CD4-positive, alpha-beta T cell (primary cell): ENCODE measurements at places on chromosomes 12 and 14.

DNA sequence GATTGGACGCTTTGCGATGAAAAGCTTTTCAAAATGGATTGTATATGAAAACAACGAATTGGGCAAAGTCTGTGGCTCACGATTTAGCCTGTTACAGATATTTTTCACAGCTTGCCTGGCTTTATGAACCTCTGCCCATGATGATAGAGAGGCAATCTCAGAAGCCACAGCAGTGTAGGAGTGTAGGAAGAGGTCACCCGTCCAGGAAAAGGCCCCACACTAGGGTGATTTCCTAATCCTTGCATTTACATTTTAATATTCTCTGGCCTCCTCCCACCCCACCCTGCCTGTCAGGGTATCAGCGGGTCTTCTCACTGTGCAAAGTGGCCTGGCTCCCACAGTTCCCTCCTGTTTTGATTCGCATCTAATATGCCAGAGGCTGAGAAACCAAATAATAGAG, 81.8 kb upstream of the FOXN3 start:
- DNase-seq = no peak

GRCh38 chr12:49674318-49674981, 32.8 kb downstream of the FMNL3 start:
- DNase-seq = peak; percentile 23

DNA sequence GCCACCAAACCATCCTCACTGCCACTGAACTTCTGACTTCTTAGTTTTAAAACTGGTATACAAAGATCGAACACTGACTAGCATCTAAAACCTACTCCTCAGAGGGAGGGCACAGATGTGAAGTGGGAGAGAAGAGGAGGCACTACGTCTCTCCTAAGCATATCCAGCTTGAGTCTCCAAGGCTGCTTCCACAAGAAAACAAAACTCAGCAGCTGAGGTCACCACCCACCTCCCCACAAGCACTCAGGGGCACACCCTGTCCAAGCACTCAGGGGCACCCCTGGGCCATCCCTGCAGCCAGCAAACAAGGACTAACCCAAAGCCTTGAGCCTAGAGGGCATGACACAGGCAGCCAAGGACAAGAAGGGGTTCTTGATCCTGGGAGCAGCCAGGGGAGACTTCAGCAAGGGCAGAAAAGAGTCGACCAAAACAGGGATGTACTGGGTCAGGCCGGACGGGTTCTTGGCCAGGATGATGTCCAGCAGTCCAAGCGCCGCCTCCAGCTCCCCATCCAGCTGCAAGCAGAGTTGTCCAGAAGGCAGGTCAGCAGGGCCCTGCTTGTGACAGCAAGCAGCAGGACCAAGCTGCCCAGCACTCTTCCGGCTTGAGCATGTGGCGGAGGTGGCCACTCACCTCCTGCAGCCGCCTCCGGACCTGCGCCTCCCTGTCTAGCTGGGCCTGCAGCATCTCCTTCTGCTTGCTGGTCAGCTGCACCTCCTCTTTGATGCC, 34.8 kb downstream of the GCN1 start:
- DNase-seq = no peak

GRCh38 chr12:45986641-45987339, 3.6 kb downstream of the SCAF11 start:
- DNase-seq = no peak

DNA sequence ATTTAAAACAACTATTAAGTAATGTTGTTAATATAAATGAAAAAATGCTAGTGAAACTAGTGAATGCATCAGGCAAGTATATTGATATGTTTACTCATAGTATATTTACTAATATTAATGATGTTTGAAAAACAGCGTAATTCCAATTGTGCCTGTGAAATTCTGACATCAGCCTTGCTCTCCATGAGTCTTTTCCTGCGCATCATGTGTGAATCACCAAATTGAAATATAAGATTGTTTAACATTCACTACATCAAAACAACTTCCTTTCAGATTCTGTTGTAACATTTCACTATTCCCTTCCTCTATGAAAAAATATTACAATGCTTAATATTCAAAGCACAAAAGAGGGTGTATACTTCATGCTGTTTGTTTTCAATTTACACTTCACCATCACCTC, 1995.9 kb upstream of the SEL1L start:
- DNase-seq = no peak

- DNase-seq = no peak
Observed at GRCh38 chr14:23055147-23055550, 2.2 kb downstream of the CDH24 start.

- DNase-seq = no peak
Observed at GRCh38 chr14:69841656-69842055, 37.6 kb upstream of the SMOC1 start.

GRCh38 chr12:114686426-114686772, 2.4 kb upstream of the TBX3 start:
- DNase-seq = no peak

GRCh38 chr12:86138770-86139169, 117.4 kb downstream of the MGAT4C start:
- DNase-seq = no peak

DNA sequence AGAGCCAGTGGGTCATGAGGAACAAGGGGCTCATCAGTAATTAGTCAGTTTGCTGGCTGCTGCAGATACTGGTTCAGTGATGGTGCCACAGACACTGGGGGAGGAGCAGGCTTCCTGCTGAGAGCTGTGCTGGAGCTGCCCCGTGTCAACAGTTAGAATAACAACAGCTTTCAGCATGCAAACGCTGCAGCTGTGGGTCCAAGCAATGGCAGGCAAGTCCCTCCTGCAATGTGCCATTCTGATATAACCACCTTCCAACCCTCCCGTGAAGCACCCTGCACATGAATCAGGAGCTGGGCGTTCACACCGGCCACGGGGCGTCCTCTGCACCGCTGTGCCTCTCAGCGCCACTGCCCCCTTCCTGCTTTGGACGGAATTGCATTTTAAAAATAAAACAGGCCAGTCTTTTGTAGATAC, 258.4 kb upstream of the SFSWAP start:
- no peak for DNase-seq

DNA sequence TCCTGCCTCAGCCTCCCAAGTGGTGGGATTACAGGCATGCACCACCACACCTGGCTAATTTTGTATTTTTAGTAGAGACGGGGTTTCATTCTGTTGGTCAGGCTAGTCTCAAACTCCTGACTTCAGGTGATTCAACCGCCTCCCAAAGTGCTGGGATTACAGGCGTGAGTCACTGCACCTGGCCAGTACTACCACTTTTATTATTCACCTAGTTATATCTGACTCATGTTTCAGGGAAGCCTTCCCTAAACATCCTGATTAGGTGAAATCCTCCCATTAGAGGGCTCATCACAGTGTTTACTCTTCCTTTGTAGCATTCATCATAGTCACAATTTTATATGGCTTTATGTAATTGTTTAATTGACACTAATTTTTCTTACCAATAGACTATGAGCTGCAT, 295.3 kb upstream of the SOX5 start:
- no peak for DNase-seq
